Stimulated activated CD4-positive, alpha-beta T cell treated with anti-CD3 and anti-CD28 coated beads, Interleukin-15, amount 100 ng/mL, for 24 hours (primary cell): ENCODE measurements at places on chromosomes 12 and 14.

DNA sequence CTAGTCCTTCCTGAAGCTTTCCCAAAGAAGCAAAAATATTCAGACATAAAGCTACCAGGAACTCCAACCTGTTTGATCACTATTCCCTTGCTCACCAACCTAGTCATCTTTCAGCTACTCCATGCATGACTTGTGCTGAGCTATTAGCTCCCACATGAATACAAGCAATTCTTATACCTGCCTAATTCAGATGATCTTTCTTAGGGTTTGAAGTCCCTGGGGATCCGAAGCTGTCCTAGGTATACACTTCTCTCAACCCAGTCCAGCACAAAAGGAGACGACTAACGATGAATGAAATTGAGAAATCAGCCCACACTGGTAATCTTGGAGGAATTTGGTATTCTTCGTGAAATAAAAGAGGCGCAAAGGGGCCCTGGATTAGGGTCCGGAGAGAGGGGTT lies 631 bp upstream of the PTGR2 start:
- no peak for DNase-seq

DNA sequence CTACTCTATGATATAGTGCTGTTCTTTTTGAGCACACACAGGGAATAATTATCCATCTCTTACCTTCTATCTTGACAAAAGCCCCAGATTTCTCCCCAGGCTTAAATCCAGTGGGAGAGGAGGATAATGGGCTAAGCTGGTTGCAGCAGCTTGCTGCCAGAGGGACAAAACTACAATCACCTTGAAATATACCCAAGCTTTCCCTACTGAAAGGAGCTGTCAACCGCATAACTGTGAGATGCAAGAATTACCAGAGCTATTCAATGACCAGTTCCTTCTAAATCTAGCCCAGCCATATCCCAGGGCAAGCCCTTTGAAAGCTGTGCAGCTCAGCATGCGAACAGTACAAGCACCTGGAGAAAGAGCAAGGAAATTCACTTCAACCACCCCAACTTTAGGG lies 943 bp upstream of the MGAT4C start:
- DNase-seq: no peak

GRCh38 chr12:106297681-106298080 lies 4.9 kb upstream of the TCP11L2 start:
- DNase-seq: no peak

DNA sequence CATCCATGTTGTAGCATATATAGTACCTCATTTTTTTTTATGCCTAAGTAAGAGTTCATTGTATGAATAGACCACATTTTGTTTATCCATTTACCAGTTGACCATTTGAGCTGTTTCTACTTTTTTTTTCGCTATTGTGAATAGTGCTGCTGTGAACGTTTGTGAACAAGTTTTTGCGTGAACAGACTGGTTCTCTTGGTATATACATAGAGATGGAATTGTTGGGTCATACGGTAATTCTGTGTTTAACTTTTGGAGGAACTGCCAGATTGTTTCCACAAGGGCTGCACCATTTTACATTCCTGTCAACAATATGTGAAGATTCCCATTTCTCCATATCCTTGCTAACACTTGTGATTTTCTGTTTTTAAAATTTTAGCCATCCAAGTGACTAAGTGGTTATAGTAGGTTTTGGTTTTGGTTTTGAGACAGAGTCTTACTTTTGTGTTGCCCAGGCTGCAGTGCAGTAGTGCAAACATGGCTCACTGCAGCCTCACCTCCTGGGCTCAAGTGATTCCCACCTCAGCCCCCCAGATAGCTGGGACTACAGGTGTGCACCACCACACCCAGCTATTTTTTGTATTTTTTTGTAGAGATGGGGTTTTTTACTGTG lies 68.3 kb upstream of the AMN start:
- DNase-seq: no peak

DNA sequence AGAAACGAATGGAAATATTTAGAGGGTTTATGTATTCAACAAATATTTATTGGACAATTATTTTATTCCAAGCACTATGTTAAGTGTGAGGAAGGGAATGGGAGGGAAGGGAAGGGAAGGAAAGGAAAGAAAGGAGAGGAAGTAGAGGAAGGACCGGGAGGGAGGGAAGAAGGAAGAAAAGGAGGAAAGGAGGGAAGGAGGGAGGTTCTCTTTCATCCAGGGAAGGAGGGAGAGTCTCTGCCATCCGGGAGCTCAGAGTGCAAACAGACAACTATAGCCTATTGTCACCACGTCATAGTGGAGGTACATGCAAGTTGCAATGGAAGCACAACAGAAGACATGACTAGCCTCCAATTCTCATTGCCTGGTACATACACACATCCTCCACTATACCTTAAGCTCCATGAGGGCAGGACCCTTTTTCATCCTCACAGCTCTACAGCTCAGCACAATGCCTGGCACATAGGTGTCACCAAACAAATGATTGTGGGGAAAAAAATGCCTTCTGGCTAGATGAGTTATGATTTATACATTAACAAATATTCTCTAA lies 48.1 kb downstream of the DAD1 start:
- DNase-seq: peak; percentile 20

GRCh38 chr12:105329926-105330282 lies 587 bp upstream of the C12orf75 start:
- DNase-seq: peak; percentile 11

GRCh38 chr14:33349871-33350270 lies 411.2 kb downstream of the NPAS3 start:
- DNase-seq: no peak

- no peak for DNase-seq
Measured at GRCh38 chr14:28303248-28303647, 463.3 kb upstream of the FOXG1 start.

DNA sequence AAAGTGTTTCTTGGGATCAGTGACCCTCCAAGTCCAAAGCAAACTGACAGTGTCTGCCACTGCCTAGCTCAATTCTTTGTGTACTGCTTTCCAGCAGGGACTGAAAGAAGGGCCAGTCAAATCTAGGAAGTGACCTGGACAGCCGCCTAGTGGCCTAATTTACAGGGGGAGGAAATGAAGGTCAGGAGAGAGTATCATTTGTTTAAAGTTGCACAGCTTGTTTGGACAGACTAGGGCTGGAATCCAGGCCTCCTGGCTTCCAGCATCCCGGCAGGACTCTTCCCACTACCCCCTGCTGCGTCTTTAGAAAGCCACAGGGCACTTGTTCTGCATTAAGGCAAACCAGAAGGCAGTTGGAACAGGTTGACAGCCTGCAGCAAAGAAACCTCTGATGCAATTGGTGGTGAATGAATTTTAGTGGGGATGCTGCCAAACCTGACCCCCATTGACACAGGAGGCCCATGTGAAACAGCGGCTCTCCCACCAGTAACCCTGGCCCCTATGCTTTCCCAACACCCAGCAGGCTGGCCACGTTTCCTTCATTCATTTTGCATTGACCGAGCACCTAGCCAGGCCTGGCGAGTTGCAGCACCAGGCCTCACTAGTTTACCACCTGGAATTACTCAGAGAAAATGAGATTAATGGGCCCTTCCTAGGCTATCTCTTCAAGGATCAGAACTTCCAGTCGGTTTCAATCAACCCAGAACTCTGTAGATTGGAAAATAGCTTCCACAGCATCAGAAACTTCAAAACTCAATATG lies 28.2 kb downstream of the GALNT16 start:
- no peak for DNase-seq

DNA sequence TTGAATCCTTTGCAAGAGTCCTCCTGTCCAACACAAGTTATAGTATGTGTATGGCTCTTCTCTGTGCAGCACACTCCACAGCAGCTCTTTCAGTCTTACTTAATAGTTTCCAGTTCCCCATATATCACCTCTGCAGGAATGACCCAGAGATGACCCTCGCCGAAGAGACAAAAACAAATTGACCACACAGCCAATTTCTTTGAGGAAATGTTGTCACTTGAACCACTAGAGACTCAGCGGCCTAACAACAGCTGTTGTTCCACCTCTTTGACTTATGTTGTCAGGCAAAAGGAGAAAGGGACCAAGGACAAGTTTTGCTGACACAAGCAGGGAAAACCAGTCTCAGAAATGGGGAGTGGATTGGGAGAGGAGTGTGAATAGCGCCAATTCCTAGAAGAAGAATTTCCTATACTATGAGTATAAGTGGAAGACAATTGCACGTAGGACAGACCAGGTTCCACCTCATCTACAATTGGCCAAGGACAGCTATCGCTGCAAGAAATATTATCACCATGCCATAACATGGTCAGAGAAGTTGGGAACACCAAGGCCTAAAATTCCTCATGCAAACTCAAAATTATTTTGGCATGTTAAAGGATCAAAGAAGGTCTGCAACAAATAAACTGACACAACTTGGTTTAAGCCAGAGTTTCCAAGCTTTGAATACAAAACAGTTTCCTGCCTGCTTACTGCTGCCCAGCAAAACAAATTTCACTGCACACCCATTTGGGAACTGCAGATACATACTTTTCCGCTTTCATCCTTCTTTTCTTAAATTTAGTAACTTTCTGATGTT lies 41.7 kb upstream of the ITPR2 start:
- no peak for DNase-seq

GRCh38 chr12:132702640-132703039 lies 8.0 kb upstream of the PGAM5 start:
- DNase-seq: no peak

- no peak for DNase-seq
Measured at GRCh38 chr12:110531741-110532333, 29.7 kb downstream of the RAD9B start.

DNA sequence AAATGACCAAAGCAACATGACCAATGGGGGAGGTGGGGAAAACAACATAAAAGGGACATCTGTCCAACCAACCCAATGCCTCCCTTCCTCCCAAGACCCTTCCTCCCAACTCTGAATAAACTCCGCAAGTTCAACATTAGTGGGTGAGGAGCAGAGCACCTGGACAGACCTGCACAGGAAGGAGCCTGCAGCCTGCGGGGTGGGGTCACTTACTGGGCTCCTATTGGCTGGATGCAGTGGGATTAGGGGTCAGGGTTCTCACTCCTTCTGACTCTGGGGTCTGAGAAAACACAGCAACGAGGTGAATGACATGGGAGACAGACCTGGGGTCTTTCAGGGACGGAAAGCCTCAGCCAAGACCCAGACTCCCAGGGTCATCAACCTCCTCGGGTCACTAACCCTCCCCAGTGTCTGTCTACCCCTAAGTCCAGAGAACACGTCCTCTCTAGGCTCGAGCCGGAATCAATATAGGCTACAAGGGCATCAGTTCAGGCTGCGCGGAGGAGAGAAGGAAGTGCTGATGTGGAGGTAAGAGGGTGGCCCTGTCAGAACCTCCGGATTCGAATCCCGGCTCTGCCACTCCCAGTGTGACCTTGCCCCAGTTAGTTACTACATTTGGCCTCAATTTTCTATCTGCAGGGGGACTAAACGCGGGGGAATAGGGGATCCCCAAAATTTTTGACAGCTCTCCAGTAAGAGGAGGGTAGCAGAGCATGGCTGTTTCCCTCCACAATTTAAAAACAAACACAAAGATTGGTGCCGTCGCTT lies 860 bp downstream of the NDRG2 start:
- peak; percentile 20 for DNase-seq

- DNase-seq: no peak
Measured at GRCh38 chr14:102909911-102910310, 12.6 kb upstream of the AMN start.

DNA sequence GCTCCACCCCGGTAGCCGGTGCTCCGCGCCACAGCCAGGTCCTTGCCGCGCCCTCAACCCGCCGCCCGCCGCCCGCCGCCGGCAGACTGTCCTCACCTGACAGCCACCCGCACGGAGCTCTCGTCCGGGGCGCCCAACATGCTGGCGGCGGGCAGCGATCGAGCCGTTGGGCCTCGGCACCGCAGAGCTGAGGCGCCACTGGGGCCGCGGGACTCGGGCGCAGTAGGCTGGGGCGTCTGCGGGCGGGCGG lies 164 bp downstream of the KIF21A start:
- no peak for DNase-seq

GRCh38 chr12:116458492-116458891 lies 100.7 kb upstream of the MAP1LC3B2 start:
- no peak for DNase-seq

- DNase-seq: no peak
Measured at GRCh38 chr12:1876086-1876485, 42.4 kb downstream of the CACNA2D4 start.

- no peak for DNase-seq
Measured at GRCh38 chr12:95796982-95797289, 6.4 kb upstream of the NTN4 start.

DNA sequence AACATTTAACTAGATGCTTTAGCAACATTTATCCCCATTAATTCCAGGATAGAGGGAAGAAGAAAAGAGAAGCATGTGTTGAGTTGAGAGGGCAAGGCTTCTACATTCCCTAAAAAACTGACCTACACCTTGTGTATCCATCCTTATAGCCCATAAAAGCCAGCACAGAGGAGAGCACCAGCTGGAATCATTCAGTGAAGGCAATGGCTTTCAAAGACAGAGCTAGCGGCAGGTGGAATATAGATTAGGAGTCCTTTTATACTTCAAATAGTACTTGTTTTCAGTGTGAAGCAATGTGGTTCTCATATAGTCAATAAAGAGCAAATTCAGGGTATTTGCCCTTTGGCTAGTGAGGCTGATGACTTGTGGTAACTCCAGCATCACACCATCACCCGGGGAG lies 94.4 kb downstream of the TBC1D30 start:
- DNase-seq: no peak

GRCh38 chr12:18402872-18403611 lies 141.7 kb downstream of the PIK3C2G start:
- no peak for DNase-seq

DNA sequence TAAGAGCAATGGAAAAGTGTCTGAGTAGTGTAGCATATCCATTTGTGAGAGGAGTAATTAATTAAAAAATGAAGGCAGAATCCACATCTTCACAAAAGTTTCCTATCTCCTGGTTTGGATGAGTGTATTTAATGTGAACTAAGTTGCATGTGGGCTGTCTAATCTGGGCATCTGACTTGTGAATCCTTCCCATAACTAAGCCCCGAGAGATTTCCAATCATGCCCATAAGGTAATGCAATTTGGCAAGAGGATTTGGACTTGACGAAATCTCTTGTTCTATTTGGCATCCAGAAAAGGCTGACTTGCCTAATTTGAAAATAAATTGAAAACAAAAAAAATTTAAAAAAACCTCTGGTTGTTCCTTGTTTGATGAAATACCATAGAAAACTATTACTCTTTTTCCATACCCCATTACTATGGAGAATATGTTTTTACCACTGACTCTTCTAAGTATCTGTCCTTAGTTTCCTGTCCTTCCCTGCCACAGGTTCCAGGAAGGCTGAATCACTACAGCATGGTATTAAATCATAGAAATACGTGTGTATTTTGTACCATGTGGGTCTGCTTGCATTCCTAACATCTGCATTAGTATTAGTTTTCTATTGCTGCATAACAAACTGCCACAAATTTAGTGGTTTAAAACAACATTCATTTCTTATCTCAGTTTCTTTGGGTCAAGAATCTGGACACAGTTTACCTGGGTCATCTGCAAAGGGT lies 48.4 kb downstream of the ETV6 start:
- no peak for DNase-seq

DNA sequence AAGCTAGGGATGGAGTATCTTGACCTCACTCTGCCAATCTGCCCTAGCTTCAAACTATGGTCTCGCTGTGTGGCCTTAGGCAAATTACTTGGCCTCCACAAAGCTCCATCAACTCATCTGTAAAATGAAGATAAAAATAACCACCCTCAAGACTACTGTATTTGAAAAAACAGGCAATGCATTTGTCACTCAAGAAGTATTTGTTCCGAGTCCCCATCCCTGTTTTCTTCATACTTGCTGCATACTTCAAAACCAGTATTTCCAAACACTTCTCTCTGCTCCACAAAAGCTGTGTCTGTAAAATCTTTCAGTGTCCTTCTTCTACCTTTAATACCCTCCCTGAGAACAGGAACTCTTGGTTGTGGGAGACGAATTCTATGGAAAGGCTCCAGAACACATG lies 47.9 kb downstream of the GTF2A1 start:
- DNase-seq: no peak
